Neural crest cell (in vitro differentiated cells): ENCODE measurements at places on chromosomes 3 and 15.

DNA sequence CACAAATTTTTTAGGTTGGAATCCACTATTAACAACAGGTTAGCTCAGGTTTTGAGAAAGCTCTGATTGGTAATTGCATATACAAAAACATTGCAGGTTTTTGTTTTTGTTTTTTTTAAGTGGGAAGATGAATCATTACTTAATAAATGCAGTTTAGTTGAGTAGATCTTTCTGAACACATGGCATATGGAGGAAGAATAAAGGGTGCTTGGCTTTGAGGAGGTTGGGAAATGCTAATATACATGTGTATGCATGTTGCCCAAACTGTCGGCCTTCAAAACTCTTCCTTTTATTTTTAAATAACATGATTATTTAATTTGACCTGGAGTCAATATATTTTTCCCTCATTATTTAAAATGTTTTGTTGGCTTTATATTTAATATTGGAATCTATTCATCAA, 32.8 kb downstream of the ZBTB38 start:
- no peak for DNase-seq
- H3K4me1 ChIP-seq = peaks cover 4% of the 10 kb centered on the region
- H3K27ac ChIP-seq = no peak overlapping the region
- H3K4me3 ChIP-seq = peak overlapping the region; percentile 84
- no peaks in the 10 kb centered on the region for H3K27me3 ChIP-seq

DNA sequence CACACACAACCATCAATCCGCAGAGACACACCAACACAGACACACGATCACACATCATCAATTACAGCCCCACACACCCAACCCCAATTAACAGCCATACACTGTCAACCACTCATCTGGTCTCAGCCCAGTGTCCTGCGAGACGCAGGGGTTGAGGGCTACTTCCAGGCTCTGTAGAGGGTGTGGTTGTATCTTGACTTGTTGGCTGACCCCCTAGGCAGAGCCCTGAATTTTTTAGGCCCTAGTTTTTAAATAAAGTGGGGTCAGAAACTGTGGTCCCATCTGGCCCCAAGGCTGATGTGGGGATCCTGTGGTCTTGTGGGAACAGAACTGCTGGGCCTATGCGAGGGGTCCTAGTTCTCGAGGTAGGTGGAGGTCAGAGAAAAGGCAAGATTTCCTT, 9.2 kb downstream of the VILL start:
- peak overlapping the region; percentile 56 for H3K4me3 ChIP-seq
- no peak for DNase-seq
- peaks cover 54% of the 10 kb centered on the region for H3K4me1 ChIP-seq
- no peaks in the 10 kb centered on the region for H3K36me3 ChIP-seq
- H3K27me3 ChIP-seq = no peaks in the 10 kb centered on the region

GRCh38 chr3:171346582-171347300, 113.5 kb downstream of the TNIK start:
- peaks cover 43% of the 10 kb centered on the region for H3K4me1 ChIP-seq
- no peak overlapping the region for H3K4me3 ChIP-seq
- no peak for DNase-seq
- H3K27ac ChIP-seq = no peak overlapping the region
- H3K36me3 ChIP-seq = peaks cover 14% of the 10 kb centered on the region
- H3K27me3 ChIP-seq = no peaks in the 10 kb centered on the region

DNA sequence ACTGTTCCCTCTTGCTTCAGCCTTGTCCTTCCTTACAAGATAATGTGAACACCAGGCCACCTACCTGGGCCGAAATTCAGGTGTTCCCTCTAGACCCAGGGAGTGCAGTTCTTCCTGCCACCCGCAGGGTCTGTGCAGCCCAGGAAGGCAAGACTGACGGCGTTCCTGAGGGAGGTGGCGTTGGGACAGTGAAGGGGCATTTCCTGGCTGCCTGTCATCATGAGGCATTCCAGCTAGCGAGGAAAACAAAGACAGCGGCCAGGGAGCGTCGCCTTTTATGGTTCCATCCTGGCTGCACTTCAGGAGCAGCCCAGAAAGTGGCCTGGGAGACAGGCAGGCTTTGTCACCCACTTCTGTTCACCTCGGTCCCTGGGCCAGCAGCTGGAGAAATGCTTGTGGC, 84.8 kb upstream of the WNT5A start:
- DNase-seq = peak; percentile 11
- H3K27me3 ChIP-seq = no peaks in the 10 kb centered on the region
- H3K4me3 ChIP-seq = no peak overlapping the region
- H3K36me3 ChIP-seq = no peaks in the 10 kb centered on the region
